ENCODE measurements at places on chromosomes 12 and 14. TPM values are rescaled to one million over a fixed set of nuclear protein-coding genes. Genes with fewer than 3 reads are reported as not detected.

Gene FBLN5
- total RNA-seq: 3.5 TPM

Gene FAM186B
- 0.11 TPM for total RNA-seq

Gene SPRYD4
- total RNA-seq: 3.9 TPM

Gene GPR162
- total RNA-seq: 0.30 TPM

Gene ASCL1
- not detected for total RNA-seq

Gene SIX4
- 0.17 TPM for total RNA-seq

Gene RNASE1
- total RNA-seq: 4.5 TPM

Gene METAP2
- 71.2 TPM for total RNA-seq

Gene GTF2H3
- total RNA-seq: 35.8 TPM

Gene KCNJ8
- not detected for total RNA-seq

DNA sequence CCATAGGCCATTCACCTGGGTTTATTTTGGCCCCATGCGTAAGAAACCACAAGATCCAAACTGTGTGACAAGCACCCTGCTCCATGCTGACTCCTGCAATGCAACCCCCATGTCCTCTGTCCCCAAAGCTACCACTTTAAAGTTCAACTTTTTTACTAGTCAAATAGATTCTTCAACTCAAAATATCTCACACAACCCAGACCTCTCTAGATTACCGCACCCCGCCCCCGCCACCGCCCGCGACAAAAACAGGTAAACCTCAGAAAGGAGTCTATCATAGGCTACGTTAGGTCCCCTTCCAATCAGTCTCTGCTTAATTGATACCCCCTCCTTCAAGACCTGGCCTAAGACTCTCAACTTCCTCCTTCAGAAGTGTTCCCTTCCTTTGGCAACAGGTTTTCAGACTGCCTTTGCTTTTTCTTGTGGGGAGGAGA lies 2.2 kb downstream of the ZFP36L1 start:
- H3K4me1 ChIP-seq: peaks cover 55% of the 10 kb centered on the region
- peak overlapping the region; percentile 89 for H3K4me3 ChIP-seq
- DNase-seq: peak; percentile 53
- no peaks in the 10 kb centered on the region for H3K27me3 ChIP-seq
- peaks cover 29% of the 10 kb centered on the region for H3K36me3 ChIP-seq

DNA sequence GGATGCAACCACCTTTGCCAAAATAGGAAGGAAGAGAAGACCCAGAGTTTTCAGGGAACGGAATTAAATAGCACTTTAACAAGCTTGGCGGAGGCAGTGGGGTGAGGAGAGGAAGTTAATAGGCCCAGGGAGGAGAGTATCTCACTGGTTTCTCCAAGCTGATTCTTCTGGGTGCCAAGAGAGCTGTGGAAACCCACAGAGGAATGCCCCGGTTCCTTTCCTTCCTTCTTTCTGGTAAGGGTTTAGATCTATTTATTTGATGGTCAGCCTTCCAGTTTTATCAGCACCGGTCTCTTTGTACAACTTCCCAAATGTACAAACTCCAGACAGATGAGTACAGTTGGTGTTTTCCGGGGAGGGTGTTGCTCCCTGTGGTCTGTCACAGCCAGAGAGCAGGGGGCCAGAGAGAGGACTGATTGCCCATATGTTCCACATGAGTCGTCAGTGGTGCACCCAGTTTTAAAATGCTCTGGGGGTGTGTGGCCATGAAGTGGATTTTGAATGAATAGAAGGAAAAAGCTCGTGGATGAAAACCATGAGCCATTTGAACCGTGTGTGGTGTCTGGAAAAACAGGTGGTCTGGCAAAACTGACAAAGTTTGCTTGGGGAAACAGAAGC lies 26.6 kb downstream of the PRKCH start:
- peak overlapping the region; percentile 97 for H3K27ac ChIP-seq
- H3K36me3 ChIP-seq: peaks cover 54% of the 10 kb centered on the region
- H3K27me3 ChIP-seq: no peaks in the 10 kb centered on the region
- peak overlapping the region; percentile 85 for H3K4me3 ChIP-seq
- DNase-seq: no peak

- no peaks in the 10 kb centered on the region for H3K36me3 ChIP-seq
- no peak for DNase-seq
- H3K4me1 ChIP-seq: no peaks in the 10 kb centered on the region
- H3K27ac ChIP-seq: no peak overlapping the region
- peaks cover 3% of the 10 kb centered on the region for H3K27me3 ChIP-seq
Measured at GRCh38 chr14:95759941-95760340, 46.0 kb upstream of the TCL1A start.

DNA sequence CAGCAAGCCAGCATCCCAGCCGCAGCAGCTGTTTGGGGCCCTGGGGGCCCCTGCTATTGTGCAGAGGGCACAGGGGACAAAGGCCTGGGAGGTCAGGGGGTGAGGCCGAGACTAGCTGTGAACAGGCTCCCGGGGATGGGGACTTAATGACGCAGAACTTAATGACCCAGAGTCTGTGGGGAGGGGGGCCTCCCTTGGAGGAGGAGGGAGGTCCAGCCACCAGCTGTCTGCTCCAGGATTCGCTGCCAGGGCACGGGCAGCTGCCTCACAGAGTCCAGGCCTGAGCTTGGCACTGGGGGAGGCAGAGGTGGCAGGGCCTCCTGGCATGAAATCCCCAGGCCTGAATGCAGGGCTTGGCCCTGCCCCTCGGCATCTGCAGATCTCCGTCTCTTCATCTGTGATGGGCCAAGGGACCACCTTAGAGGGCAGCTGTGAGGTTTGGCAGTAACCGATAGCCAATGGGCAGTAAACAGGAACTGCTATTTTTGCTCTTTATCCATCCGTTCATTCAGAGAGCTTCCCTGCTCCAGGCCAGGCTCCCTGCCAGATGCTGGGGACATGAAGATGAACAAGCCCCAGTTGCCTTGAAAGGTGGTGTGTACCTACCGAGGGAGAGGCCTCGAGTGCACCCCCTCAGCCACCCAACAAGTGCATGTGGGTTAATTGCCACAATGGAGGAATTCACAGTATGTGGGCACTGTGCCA lies 6.7 kb downstream of the FAM222A start:
- H3K27me3 ChIP-seq: peaks cover 33% of the 10 kb centered on the region
- H3K4me1 ChIP-seq: peaks cover 1% of the 10 kb centered on the region
- no peak overlapping the region for H3K27ac ChIP-seq
- no peaks in the 10 kb centered on the region for H3K36me3 ChIP-seq
- no peak overlapping the region for H3K4me3 ChIP-seq

DNA sequence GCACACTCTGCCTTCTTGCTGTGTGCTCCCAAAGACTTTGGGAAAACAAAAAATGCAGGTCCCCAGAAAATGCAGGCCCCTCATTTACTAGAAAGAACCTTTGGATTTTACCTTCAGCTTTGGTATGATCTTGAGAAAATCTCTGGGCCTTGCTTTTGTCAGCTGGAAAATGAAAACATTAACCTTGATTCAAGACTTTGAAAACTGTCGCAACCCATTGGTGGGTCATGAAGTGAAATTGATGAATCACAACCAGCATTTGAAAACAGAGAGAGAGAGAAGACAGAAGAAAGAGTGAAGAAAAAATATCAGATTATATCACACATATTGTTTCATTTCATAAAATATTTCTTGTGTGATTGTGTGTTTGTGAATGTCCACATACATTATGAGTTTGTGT lies 322.5 kb downstream of the ZFP36L1 start:
- H3K4me3 ChIP-seq: no peak overlapping the region
- DNase-seq: no peak
- H3K4me1 ChIP-seq: peaks cover 14% of the 10 kb centered on the region
- no peaks in the 10 kb centered on the region for H3K27me3 ChIP-seq
- no peak overlapping the region for H3K27ac ChIP-seq
- peaks cover 5% of the 10 kb centered on the region for H3K36me3 ChIP-seq

DNA sequence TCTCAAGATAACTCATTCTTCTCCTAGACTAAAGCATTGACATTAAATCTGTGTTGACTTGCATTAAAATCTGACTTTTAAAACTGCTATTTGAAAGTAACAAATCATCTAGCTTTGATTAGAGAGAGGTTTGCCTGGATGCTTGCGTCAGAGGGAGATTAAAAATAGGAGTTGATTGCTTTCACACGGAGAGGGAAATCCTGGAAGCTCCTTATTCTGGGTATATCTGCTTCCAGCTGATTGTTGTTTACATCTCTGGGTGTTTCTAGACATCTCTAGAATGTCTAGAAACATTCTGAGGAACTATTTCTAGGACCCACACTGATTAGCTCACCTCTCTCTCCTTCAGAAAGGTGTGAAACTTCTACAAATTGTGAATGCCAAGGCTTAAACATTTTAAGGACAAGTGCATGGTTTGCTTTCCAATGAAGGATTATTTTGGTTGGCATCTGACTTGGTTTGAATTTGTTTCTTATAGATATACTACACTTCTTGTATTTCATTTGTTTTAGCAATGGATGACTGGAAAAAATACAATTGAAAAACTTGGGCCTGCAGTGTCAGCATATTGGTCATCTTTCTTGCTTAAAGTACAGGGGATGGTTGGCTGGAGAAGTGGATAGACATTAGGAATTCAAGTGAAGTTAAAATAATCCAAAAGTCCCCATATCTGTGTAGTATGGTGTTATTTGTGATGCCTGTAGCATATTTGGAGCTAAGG lies 2.1 kb downstream of the DIP2B start:
- H3K27ac ChIP-seq: peak overlapping the region; percentile 60
- peaks cover 47% of the 10 kb centered on the region for H3K4me1 ChIP-seq
- H3K36me3 ChIP-seq: peaks cover 5% of the 10 kb centered on the region
- no peak for DNase-seq
- no peaks in the 10 kb centered on the region for H3K27me3 ChIP-seq

- H3K27me3 ChIP-seq: no peaks in the 10 kb centered on the region
- H3K4me1 ChIP-seq: no peaks in the 10 kb centered on the region
- no peaks in the 10 kb centered on the region for H3K36me3 ChIP-seq
- no peak overlapping the region for H3K4me3 ChIP-seq
- no peak overlapping the region for H3K27ac ChIP-seq
Measured at GRCh38 chr12:114916541-114916940, 232.6 kb upstream of the TBX3 start.

DNA sequence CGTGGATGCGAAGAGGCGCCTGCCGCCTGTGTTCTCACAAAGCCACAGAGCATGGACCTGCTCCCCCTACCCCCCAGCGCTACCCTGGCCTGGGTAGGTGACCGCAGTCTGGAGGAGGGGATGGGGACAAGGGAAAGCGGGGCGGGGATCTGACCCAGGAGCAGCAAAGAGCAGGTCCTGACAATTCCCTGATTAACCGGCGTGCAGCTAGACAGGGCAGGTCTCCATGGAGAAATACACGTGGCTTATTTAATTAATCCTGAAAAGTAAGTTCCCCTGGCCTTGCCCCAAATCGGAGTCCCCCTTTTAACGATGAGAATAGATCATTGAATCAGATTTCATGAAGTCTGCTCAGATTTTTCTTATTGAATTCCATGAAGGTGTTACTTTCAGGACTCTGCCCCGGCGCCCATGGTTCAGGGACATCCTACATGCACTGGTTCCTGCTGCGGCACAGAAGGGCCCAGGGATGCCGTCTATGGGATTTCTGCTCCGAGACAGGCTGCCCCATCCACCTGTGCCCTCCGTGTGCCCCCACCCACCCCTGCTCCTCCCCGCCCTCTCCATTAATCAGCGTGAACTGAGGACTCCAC lies 251.0 kb upstream of the SFSWAP start:
- H3K36me3 ChIP-seq: no peaks in the 10 kb centered on the region
- H3K27ac ChIP-seq: no peak overlapping the region
- H3K4me1 ChIP-seq: no peaks in the 10 kb centered on the region
- no peak overlapping the region for H3K4me3 ChIP-seq
- no peak for DNase-seq
- no peaks in the 10 kb centered on the region for H3K27me3 ChIP-seq

- peaks cover 53% of the 10 kb centered on the region for H3K27me3 ChIP-seq
- no peak overlapping the region for H3K4me3 ChIP-seq
- no peak overlapping the region for H3K27ac ChIP-seq
- H3K36me3 ChIP-seq: no peaks in the 10 kb centered on the region
Measured at GRCh38 chr14:79278798-79279644, 932.3 kb downstream of the DIO2 start.

- DNase-seq: no peak
- no peaks in the 10 kb centered on the region for H3K27me3 ChIP-seq
- no peak overlapping the region for H3K4me3 ChIP-seq
Measured at GRCh38 chr12:50979369-50980052, 27.2 kb downstream of the HIGD1C start.

DNA sequence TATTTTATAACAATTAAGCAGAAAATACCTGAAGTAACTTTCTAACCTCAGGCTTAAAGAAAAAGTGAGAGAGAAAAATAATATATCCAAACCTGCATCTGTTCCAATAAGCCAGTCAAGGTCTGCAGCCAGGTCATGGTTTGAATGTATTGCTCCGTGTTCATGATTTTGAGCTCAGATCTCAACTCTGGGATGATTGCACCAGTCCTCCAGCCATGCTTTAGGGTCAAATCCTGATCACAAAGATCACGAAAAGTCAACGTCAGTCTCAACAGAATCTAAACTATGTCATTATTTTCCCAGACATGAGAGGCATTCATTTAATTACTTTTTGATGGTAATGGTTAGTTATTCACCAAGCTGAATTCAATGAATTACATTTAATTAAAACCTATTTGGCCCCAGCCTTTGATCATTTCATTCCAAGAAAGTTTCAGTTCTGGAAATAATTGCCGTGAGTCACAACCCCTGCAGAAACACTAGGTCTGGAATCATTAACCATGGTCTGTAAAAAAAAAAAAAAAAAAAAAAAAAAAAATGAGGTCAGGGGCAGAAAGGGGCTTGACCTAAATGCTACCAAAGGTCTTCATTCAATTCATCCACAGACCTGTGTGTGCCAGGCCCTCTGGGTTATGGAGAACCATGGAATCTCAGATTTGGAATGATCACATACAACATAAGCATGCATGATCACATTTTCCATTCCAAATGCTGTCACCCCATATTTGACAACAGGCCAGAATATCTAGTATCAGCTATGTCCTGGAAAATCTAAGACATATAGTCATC lies 55.6 kb downstream of the NT5DC3 start:
- H3K27ac ChIP-seq: no peak overlapping the region
- no peaks in the 10 kb centered on the region for H3K4me1 ChIP-seq
- no peaks in the 10 kb centered on the region for H3K27me3 ChIP-seq
- peaks cover 3% of the 10 kb centered on the region for H3K36me3 ChIP-seq
- no peak for DNase-seq
- H3K4me3 ChIP-seq: no peak overlapping the region
